ENCODE measurements at places on chromosomes 7 and 10.

DNA sequence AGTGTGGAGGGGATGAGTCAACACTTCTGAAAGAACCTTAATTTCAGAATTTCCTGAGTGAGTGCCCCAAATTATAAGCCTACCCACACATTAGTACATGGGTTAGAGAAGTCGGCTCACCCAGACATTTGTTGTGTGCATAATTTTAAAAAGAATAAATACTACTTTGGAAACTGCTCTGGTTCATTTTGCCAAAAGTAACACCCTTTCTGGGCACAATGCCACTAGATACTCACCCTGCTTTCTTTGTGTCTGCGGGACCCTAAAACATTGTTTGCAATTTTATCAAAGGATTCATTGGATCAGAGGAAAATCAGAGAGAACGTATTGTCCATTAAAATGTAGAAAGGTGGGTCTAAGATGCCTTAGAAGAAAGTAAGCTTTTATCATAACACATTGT, 245.5 kb upstream of the NRP1 start:
- DNase-seq: no peak

DNA sequence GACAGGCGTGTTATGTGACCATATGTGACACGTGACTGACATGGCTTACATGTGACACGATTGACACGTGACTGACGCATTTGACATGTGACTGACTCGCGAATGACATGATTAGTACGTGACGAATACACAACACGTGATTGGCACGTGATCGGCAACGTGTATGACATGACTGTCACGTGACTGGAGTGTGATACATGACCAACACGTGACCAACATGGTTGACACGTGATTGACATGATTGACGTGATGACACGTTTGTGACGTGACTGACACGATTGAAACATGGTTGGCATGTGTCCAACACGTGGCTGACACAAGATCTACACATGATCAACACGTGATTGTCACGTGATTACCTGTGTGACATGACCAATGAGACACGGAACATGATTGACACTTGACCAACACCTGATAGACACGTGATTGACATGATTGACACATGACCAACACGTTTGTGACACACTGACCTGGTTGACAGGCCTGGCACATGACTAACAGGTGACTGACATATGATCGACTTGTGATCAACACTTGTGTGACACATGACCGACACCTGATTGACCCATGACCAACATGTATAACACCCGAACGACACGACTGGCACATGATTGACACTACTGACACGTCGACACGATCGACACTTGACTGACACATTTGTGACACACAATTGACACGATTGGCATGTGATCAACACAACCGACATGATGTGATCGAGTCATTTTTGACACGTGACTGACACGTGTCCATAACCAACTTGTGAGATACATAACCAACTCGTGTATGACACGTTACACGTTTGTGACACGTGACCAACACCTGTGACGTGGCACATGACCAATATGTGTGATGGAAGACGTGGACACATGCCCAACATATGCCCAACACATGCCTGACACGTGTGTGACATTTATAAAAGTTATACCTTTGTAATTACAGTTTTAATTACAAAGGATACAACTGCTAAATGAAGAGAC, 21.1 kb downstream of the CRPPA start:
- DNase-seq: no peak

- peak; percentile 26 for DNase-seq
Observed at GRCh38 chr10:49111320-49111698, 4.0 kb downstream of the VSTM4 start.

GRCh38 chr10:112278871-112279270, 4.3 kb upstream of the TECTB start:
- no peak for DNase-seq

GRCh38 chr10:14879928-14880193, 1.2 kb downstream of the SUV39H2 start:
- no peak for DNase-seq

DNA sequence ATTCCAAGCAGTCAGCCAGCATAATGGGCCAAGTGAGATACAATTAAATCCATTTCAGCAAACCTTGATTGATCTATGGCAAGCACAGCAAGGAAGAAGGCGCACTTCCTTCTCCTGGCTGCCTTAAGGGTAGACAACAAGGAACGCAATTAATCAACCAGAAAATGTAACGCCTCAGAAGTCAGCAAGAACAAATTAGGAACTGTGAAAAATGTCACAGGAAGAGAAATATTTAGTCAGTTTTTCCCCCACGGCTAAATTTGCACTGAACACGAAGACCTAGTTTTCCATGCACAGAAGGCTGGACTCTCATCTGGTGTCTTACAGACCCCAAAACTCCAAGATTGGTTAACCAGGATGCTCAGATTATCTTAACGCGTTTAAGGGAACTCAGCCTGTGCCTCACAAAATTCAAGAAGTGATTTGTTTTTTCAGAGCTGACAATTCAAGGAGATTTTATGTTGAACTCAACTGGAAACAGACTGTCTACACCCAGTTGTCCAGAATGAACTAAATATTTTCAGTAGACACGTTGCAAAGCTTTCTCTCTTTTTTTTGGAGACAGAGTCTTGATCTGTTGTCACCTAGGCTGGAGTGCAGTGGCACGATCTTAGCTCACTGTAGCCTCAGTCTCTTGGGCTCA, 14.2 kb downstream of the SNX8 start:
- no peak for DNase-seq

- DNase-seq: peak; percentile 76
Observed at GRCh38 chr10:49115015-49115795, at the start of gene VSTM4. VSTM4 (minus strand) TSS chr10:49115522; CDS start chr10:49115485, 37 bp downstream.

GRCh38 chr7:117825132-117825531, 48.1 kb downstream of the CTTNBP2 start:
- DNase-seq: no peak

DNA sequence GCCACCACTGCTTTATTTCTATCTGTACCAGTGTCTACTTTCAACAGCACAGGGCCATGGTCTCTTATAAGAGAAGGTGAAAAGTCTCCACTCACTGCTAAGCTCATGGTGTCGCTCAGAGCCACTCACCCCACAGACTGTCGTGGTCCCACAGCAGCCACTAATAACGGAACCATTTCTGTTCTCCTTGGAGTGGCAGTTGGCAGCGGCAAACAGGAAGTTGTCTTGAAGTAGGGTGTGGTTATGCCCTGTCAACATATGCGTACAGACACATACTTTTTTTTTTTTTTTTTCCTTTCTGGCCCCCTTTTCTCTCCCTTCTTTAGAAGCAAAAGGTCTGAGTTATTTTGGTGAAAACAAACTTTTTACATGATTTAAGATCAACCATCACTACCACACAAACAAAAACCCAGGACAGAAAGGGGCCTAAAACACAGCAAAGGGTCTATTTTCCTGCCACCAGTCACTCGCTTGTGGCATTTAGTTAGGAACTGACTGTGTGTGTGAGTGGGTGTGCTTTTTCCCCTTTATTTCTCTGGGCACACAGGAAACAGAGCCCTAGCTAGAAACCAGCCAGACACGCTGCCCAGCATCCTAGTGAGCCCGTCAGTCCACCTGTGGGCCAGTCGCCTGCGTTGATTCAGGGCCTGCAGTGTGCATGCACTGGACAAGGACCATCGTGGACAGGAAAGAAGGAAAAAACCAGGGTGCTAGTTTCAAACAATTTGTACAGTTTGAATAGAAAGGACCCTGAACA, 96.7 kb upstream of the EFCAB10 start:
- DNase-seq: no peak

GRCh38 chr7:14144538-14144937, 155.1 kb upstream of the ETV1 start:
- no peak for DNase-seq

- DNase-seq: no peak
Observed at GRCh38 chr10:130416334-130417150, 280.4 kb downstream of the GLRX3 start.

GRCh38 chr10:119658274-119658673, 7.1 kb downstream of the BAG3 start:
- DNase-seq: peak; percentile 53

DNA sequence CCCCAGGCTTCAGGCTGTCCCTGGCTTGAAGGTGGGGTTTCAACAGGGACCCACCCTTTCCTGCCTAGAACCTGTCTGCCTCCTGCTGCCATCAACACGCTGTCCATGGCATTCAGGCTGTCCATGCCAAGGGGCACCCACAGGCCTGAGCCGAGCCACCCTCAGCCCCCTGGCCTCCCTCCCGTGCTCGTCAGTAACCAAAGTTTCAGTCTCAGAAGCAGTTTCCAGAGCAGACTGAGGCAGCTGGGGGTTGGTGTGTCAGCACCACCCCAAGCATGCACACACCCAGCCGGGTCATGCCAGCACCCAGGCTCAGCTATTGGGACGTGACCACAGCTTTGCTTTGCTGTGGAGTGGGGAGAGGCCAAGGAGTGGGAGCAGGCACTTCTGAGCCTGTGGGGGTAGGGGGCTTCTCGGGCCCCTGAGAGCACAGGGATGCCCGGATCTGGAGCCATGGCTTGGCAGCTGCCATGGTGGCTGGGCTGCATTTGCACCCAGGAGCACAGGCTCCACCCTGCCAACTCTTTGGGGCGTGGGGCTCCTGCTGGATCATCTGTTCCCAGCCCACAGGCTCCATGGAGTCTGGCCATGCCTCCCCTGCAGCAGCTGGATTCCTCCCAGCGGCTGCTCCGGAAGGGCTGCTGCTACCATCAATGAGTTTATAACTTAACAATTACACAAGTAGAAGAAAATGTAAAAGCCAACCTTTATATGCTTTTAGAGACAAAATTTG, 314.5 kb upstream of the SEMA3C start:
- no peak for DNase-seq

DNA sequence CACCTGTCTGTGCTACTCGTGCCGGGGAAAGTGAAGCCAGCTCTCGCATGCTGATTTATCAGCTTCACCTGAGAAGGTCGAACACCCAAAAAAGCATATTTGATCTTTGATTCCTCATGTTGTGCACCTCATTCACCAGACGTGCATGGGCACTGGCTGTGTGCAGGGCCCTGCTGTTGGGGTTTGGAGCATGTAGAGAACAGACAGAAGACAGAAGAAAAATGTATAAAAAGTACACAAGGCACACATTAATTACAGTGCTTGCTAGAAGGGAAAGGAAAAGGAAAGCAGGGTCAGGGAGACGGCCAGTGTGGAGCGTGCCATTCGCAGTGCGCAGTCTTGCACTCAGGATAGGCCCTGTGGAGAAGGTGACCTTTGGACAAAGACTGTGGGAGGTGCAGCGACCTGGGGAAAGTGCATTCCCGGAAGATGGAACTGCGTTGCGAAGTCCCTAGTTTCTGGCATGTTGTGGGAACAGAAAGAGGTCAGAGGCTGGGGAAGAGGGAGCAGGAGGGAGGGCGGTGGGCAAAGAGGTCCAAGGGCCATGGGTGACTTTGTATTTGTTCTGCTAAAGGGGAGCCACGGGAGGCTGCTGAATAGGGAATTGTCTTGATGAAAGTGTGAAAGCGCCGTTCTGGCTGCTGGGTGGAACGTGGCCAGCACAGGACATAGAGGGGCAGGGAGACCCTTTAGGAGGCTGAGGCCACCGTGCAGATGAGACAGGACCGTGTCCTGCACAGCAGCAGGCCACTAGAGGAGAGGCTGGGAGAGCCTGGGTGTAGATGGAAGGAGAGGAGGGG, 232.8 kb downstream of the GLRX3 start:
- no peak for DNase-seq

GRCh38 chr10:87177-88080, 38.3 kb upstream of the TUBB8 start:
- DNase-seq: no peak
